ENCODE measurements at places on chromosomes 4 and X.

GRCh38 chr4:87078987-87079486 is 141.4 kb downstream of the KLHL8 start:
- DNase-seq, result no peak

- no peak for DNase-seq
Observed at GRCh38 chrX:8455557-8455956, 9.1 kb upstream of the VCX3B start.

GRCh38 chrX:5852941-5853340 is 375.7 kb downstream of the NLGN4X start:
- no peak for DNase-seq

- no peak for DNase-seq
Observed at GRCh38 chr4:171956678-171957077, 143.5 kb downstream of the GALNTL6 start.

GRCh38 chrX:134324359-134324758 is 87.4 kb downstream of the CCDC160 start:
- DNase-seq, result no peak

- no peak for DNase-seq
Observed at GRCh38 chr4:72942565-72942964, 127.0 kb downstream of the COX18 start.

GRCh38 chrX:154738011-154738738 is 12.7 kb downstream of the GAB3 start:
- no peak for DNase-seq

GRCh38 chrX:83845397-83845796 is 15.5 kb upstream of the CYLC1 start:
- peak; percentile 1 for DNase-seq

DNA sequence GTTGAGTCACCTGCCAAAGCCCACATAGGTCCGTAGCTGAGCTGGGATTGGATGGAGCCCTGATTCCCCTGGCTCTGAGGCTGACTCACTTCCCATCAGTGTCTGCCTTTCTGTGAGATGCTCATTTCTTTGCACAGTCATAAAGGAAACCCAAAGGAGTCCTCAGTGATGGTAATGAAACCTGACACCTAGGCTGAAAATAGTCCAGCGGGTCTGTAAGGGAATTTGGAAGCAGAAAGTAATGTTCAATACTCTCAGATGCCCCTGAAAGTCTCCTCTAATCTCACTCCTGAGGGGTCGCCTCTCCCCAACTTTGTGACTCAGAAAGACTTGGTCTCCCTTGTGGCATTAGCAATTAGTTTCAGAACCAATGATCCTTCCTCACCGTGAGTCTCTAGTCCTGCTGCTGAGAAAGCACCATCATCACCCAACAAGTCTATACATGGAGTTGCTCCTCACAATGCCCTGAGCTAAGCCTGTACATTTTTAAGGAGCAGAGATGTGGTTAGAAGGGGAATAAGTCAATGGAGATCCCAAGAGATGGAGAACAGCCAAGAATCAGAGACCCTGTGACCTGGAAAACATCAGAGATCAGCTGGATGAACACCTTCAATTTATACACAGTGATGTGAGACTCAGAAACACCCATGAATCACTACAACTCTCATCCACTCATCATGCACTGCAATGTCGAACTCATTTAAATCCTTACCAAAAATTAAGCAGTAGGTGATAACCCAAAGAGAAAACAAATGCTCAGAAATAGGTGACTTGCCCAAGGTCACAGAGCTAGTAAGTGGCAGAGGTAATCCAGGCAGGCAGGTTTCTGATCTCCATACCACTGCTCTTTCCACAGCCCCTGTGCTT is 219.0 kb upstream of the CPEB2 start:
- peak; percentile 86 for DNase-seq

DNA sequence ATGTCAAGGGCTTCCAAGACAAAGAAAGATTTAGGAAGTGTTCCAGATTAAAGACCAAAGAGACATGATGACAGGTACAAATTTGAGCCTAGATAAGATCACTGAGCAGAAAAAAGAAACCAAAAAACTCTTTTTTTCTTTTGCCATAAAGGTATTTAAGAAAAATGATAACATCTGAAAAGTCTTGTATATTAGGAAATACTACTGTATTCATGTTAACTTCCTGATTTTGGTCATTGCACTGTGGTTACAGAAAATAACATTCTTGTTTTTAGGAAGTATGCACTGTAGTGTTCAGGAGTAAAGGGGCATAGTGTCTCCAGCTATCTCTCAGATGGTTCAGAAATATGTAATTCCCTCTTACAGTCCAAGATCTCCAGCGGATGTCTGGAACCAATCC is 37.1 kb downstream of the RWDD4 start:
- DNase-seq, result no peak

DNA sequence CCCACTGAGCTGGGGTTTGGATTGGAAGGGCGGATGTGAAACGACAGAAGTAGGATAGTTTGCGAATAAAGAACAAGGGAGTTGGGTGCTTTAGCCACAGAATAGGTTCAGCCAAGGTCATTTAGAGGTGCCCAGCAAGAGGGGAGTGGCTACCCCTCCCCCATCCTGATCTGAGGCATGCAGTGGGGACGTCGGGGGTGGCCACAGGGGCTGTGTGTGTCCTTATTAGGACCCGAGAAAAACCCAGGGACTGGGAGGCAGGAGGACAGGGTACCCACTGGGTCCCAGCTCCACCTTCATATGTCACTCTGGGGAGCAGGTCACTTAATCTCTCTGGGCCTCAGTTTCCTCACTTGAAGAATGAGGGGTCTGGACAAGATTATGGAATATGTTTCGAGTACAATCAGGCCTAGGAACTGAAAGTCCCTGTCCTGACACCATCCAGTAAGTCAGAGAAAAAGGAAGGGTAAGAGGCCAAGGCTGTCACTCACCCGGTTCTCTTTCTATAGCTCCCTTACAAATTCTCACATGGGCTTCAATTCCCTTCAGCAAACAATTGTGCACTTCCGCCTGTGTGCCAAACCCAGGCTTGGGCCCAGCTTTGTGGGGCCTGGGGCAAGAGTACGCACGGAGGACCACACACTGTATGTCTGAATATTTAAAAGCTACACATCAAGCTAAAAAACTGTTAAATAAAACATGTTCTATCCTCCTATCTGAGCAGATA is 4.2 kb upstream of the NYX start:
- no peak for DNase-seq

DNA sequence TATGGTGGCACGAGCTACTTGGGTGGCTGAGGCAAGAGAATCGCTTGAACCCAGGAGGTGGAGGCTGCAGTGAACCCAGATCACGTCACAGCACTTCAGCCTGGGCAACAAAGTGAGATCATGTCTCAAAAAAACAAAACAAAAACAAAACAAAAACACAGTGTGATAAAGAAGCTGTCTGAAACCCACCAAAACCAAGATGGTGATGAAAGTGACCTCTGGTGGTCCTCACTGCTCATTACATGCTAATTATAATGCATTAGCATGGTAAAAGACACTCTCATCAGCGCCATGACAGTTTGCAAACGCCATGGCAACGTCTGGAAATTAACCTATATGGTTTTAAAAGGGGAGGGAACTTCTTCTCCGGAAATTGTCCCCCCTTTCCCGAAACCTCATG is 29.4 kb upstream of the OPHN1 start:
- no peak for DNase-seq

GRCh38 chr4:70892086-70892769 is 9.9 kb upstream of the MOB1B start:
- no peak for DNase-seq

All from T1000 (cell line).